ENCODE measurements at places on chromosomes 2 and 18. TPM values are rescaled to one million over a fixed set of nuclear protein-coding genes. Genes with fewer than 3 reads are reported as not detected.
A peak's percentile ranks its signal among the peaks of the same experiment; 100 is the strongest.

GRCh38 chr2:111688482-111688881 lies 195.5 kb downstream of the ANAPC1 start:
- DNase-seq: no peak

DNA sequence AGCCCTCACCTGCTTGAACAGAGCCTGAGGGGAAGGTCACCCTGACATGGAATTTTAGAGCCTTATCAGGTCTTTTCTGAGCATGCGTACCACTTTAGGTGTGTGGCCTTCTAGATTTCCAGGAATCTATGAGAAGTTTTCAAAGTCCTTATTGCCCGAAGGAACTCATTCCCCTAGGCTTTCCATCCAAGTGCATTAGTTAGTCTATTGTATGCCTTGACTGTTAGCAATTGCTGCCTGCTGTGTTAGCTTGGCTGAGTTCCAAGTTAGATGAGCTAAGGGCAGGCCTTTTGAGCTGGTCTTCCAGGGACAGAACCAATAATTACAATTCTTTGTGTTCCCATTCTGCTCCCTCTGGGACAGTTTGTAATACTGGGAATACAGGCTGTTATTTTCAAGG lies 30.8 kb upstream of the PUM2 start:
- peak; percentile 55 for DNase-seq

GRCh38 chr2:134253804-134254203 lies at the start of gene MGAT5:
TSS of gene MGAT5 (plus strand) at chr2:134254072. CDS start at chr2:134254404, 332 bp downstream.
- no peak for DNase-seq

GRCh38 chr18:39795350-39795749 lies 2159.7 kb upstream of the PIK3C3 start:
- no peak for DNase-seq

DNA sequence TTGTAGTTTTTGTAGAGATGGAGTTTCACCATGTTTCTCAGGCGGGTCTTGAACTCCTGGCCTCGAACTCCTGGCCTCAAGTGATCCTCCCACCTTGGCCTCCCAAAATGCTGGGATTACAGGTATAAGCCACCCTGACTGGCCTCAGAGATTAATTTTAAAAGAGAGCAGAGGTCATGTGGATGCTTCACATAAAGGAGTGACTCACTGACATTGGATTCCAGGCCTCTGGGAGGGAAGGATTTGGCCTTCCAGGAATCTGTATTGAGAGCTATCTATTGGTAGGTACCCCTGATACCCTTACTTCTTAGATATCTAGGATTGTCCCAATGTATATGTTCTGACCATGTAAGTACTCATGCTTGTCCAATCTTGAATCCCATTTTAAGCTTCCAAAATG lies 138.4 kb downstream of the FAM161A start:
- DNase-seq: no peak

GRCh38 chr2:7037340-7038333 lies 120.4 kb downstream of the RNF144A start:
- DNase-seq: peak; percentile 46

GRCh38 chr2:240472078-240472790 lies 36.8 kb downstream of the GPC1 start:
- DNase-seq: no peak

GRCh38 chr18:55401638-55402191 lies 186.3 kb downstream of the TCF4 start:
- peak; percentile 69 for DNase-seq

DNA sequence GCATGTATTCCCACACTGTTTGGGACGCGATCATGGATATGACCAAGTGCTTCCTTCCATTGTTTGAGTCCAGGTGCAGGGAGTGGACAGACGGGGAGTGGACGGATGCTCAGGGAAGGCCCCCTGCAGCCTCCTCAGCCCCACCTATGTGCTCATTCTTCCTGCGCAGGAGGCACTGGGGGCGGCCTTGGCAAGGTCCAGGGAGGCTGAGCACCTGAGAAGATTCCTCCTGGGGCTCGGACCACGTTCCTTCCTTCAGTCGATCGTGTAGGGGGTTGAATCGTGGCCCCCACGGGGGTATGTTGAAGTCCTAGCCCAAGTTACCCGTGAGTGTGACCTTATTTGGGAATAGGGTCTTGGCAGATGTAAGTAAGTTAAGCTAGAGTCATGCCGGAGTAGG lies 60.4 kb downstream of the ASB1 start:
- DNase-seq: no peak

DNA sequence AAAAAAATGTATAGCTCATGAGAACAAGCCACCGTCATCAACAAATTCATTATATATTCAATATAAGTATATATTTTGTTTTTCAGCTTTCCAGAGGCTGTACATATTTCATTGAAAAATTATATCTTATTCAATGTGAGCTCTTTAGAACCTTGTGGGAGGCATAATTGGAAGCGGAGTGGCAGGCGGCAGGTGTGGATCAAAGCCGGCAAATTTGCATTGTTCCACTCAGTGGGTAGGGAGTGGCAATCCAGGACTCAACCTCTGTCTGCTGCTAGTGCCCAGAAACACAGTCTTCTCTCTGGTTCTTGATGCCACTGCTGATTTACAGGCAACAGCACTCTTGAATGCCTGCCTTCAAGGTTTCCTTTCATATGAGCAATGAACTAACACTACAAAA lies 46.9 kb downstream of the GCA start:
- no peak for DNase-seq

DNA sequence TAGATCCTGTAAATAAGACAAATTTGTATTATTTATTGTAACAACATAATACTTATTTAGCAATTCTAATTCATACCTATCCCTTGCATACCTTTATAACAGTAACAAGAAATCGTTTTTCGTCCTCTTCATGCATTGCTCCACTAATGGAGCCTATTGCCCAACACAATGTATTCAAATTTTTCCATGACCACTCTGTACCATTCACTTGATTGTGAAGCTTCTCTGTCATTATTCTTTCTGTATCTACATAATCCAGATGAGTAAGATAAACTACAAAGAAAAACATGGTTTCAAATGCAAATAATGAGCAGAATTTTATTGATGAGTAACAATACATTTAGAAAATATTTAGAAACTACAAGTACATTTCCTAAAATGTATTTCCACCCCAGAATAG lies 21.6 kb upstream of the USP34 start:
- DNase-seq: no peak

DNA sequence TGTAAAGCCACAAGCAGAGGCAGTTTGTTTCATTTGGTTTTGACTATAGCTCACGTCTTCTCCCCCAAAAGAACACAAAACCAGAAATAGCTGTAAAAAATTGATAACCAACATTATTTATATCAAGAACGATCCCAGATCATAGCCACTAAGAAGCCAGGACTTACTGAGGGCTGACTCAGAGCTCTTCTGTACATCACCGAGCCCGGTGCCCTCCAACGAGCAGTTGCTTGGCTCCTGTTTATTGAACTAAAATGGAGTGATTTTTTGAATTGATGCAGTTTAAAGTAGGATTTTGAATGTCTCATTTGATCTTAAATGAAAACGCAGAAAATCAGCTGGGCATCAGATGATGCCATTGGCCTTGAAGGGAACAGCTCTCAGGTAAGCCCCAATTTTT lies 343.3 kb downstream of the INSIG2 start:
- no peak for DNase-seq

DNA sequence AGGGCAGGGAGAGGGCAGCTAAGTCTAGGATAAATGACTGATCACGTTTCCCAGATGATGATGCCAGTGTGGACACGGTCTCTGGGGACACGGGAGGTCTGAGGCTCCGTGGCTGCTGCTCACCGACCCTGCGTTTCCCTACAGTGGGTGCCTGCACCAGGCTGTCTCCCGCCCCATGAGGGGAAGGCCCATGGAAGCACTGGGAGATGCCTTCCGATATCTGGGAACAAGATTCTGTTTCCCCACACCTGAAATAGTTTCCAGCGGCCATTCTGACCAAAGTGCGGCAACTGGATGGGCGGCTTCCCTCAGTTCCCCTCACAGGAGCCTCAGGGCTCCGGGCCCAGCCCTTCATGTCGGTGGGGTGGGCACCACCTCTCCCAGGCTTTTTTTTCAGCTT lies 83.1 kb downstream of the EDAR start:
- DNase-seq: no peak

DNA sequence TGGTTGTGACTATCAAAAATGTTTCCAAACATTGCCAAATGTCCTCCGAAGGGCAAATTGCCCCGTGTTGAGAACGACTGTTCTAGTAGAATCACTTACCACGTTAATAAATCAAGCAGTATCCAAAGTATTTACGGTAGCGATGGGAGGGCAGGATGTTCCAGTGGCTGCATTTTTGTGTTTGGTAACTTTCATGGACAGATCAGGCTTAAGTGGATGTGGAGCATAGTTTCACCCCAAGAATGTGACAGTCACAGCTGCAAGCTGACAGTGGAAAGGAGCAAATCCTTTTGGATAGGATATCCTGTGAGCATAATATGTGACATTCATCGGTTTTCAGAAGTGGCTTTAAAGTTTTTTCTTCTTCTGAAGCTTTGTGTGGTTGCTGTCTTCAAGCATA lies 46.3 kb upstream of the DARS1 start:
- DNase-seq: no peak

DNA sequence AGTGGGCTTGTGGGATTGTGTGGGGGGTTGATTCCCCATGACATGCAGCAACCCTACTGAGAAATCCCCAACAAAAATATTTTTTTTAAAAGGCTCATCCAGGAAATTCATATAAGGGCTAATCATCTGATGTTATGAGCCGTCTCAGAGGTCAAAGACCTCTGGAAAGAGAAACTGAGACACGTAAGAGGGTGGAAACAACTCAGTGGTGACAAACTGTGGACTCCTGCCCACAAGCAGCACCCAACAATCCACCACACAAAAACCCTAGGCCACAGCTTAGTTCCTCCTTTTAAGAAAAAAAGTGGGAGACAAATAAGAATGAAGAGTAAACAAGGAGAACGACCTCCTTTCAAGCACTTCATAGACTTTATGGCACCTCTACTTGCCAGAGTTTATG lies 1096.1 kb upstream of the NRXN1 start:
- no peak for DNase-seq

GRCh38 chr18:2134364-2134763 lies 436.9 kb downstream of the METTL4 start:
- DNase-seq: no peak

GRCh38 chr18:24799176-24799575 lies 338.7 kb downstream of the HRH4 start:
- DNase-seq: no peak

GRCh38 chr2:133204421-133204820 lies 363.8 kb downstream of the NCKAP5 start:
- DNase-seq: no peak

DNA sequence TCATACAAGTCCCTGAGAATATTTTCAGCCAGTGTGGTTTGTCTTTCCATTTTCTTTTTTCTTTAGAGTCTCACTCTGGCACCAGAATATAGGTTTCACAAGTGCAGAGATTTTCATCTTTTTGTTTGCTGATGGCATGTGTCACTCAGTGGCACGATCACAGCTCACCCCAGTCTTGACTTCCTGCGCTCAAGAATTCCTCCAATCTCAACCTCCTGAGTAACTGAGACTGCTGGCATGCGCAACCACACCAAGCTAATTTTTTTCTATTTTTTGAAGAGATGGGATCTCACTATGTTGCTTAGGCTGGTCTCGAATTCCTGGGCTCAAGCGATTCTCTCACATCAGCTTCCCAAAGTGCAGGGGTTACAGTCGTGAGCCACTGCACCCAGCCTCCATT lies 23.9 kb downstream of the NBEAL1 start:
- DNase-seq: no peak

MARCHF4 gene
- total RNA-seq: 0.15 TPM

SCYGR4 gene
- total RNA-seq: not detected

IL36RN gene
- 0.69 TPM for total RNA-seq

MYO7B gene
- 0.25 TPM for total RNA-seq

MYO5B gene
- 50.0 TPM for total RNA-seq

VWA3B gene
- not detected for total RNA-seq

UGT1A3 gene
- 4.1 TPM for total RNA-seq

ALPP gene
- total RNA-seq: not detected

ALK gene
- not detected for total RNA-seq

Measured in renal cortical epithelial cell (primary cell).